ENCODE measurements at places on chromosomes 3 and 15.

DNA sequence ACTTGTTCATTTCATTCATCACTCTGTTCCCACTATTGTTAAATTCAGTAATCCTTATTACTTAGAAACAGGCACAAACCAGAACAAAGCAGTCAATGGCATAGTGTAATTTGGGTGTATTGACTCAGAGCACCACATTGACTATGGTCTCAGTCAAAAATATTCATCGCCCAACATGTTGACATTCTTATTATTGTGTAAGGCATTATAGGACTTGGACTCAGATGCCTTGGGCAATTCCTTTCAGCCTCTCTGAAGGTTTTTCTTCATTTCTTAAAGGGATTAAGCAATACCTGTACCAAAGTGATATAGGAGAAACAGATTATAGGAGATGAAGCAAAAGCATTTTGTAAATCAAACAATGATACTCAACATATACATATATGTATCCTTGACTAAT is 114.7 kb upstream of the BHLHE40 start:
- DNase-seq, result no peak

- no peak for DNase-seq
These were observed 23.2 kb upstream of the LAMP3 start for GRCh38 chr3:183185696-183186095.

DNA sequence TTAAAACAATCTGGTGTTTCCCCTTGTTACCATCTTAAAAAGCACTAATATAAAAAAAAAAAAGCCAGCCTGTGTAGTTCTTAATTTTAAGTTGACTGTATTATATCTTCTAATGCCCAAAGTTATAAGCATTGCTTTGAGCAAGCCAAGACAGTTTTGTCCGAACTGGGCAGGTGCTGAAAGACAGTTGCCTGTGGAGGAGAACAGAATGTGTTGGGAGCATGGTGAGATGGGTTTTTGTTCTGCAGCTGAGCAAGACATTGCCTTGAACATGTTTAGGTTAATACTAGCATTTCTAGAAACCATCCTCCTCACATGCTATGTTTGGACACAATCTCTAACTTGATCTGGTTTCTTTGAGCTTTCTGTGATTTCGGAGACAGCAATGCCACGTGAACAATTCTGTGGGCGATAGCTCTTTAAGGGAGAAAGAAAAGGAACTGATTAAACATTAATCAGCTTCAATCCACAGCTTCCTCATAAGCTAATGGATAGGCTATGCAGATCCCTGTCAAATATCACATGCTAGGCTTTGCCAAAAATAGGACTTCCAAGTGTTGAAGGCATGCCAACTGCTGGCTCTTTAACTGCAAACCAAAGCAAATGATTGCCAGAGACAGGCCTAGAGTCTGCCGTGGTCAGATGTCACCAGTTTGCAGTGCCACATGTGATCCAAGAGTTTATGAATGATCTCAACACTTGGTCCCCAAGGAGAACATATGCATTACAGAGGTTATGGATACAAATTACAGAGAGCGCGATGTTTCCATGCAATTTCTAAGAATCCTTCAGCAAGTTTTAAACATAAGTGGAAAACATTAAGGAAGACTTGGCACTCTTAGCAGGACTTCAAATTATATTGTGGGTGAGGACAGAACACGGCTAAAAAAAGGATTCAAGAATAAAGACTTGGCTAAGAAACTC is 428.1 kb downstream of the ROBO2 start:
- DNase-seq, result no peak

- no peak for DNase-seq
These were observed 114.8 kb downstream of the FRMD4B start for GRCh38 chr3:69271098-69271497.

DNA sequence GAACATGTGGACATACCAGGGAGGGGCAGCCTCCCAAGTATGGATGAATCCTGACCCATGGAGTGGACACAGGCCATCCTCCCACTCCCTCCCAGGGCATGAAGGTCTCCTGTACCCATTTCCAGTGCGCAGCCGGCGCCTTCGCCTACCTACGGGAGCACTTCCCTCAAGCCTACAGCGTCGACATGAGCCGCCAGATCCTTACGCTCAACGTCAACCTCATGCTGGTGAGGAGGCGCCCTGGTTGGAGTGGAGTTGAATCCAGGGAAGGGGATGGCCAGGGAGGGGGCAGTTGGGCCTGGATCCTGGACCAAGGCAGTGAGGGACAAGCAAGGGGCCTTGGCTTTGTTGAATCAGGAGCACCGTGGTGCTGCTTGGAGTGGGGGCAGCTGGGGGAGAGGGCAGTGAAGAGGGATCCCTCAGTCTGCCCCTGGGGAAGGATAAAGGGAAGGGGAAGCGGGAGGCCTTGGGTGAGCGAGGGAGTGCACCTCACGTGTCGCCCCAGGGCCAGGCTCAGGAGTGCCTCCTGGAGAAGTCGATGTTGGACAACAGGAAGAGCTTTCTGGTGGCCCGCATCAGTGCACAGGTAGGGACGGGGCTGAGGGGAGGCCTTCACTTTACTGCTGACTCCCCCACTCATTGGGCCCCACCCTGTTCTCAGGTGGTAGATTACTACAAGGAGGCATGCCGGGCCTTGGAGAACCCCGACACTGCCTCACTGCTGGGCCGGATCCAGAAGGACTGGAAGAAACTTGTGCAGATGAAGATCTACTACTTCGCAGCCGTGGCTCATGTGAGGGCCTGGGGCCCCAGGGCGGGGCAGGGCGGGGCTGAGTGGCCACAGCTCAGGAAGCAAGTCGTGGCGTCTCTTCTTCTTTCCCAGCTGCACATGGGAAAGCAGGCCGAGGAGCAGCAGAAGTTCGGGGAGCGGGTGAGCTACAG is 25.3 kb downstream of the PTPN23 start:
- DNase-seq, result no peak

DNA sequence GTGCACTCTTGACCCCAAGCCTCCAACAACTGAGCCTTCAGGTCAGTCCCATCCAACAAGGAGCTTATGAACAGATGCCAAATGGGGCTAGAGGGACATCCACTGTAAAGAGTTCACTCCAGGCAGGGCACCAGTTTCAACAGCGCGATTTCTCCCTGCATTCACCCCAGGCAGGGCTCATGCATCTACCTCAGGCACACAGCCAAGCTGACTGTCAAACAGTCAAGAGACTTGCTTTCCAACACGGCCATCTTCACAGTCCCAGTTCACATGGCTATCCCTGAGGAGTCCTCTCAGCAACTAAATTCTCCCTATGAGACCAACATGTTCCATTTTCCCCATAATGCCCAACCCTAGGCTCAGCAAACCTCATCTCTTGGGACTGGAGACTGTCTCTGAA is 17.7 kb downstream of the SLC25A20 start:
- DNase-seq, result no peak

DNA sequence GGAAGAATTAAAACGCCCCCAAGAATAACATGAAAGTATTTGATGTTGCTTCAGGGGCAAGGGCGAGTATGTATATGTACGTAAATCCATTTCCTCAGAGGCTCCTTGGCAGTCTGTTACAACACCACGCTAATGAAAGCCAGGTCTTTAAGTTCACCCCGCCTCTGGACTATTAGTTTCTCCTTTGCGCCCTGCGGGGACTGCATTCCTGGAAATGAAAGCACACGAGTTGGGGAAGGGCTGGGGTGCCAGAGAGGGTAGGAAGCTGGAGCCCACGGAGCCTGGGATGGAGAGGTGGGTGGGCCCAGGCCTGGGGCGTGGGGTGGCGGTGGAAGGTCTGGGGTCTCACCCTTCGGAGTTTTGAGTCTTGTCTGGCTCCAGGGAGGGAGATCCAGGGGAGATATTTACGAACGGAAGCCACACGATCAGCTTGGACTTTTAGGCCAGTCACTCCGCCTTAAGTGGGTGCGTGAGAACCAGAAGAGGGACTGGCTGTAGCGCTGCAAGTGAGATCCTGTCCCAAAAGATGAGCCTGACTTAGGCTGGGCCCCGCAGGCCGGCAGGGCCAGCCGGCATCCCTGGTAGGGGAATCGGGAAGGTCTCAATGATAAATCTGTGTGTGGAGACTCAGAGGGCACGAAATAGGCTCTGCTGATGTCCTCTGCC is 1.6 kb upstream of the PLCL2 start:
- DNase-seq, result no peak

GRCh38 chr15:28273468-28273867 is 48.5 kb downstream of the HERC2 start:
- DNase-seq, result no peak

DNA sequence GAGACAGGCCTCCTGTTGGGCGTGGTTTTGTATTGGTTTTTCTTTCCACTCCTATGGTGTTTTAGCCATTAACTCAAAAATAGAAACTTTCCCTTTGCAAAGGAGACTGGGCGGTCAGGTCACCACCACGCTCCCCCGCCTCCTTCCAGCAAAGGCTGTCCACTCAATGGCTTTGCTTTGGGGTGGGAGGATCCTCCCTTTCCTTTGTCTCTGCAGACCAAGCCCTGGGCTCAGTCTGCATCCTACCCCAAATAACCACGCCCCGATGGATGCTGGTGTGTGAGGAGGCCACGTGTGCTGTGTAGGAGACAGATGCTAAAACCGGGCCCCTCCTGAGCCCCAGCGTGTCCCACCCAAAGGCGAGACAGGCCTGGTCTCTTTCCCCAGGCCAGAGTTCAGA is 68.5 kb downstream of the GRIP2 start:
- no peak for DNase-seq

- DNase-seq, result no peak
These were observed 639 bp downstream of the SPICE1 start for GRCh38 chr3:113514265-113514769.

DNA sequence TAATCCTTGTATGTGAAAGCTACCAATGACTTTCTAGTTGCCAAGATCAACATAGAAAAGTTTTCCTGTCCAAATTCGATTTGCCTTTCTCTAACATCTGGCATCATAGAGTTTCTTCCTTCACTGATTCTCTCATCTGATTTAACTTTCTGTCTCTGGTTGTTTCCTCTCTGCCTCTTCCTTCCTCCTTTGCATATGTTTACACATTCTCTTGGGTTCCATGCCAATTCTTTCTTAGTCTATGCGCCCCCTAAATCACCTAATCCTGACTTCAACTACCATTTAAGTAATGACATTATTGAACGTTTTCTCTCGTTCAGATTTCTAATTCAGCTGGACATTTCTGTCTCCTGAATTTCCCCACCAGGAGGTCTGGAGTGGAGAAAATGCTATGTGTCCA is 561.9 kb upstream of the TGFBR2 start:
- no peak for DNase-seq

GRCh38 chr3:28089527-28089897 is 151.9 kb upstream of the CMC1 start:
- no peak for DNase-seq

- DNase-seq, result no peak
These were observed 269.8 kb downstream of the FEZF2 start for GRCh38 chr3:62103531-62103930.

- peak; percentile 37 for DNase-seq
These were observed 42.2 kb downstream of the CLDN18 start for GRCh38 chr3:138051947-138052802.

GRCh38 chr15:89806210-89806558 is 8.5 kb downstream of the ANPEP start:
- DNase-seq, result no peak

DNA sequence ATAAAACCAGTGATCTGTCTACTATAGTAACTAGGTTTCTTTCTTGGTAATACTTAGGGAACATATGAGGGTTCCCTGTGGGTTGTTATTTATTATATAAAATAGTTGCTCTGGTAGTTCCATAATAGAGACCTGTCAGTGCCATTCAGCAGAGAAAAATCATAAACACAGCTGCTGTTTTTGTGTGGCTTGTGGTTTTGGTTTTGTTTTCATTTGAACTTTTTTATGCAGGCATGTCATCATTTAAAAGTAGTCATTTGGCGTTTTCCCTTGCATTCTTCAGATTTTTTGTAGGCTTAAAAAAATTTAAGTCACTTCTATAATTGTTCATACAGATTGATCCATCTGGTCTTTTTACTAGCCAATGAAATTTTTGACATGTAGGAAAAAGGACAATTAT is 47.9 kb downstream of the PIK3CA start:
- no peak for DNase-seq

- no peak for DNase-seq
These were observed 125.4 kb upstream of the CPNE4 start for GRCh38 chr3:132160198-132160597.

- no peak for DNase-seq
These were observed 17.8 kb downstream of the PLD1 start for GRCh38 chr3:171792531-171792930.

- no peak for DNase-seq
These were observed 11.8 kb downstream of the MITF start for GRCh38 chr3:69751074-69751476.

- DNase-seq, result no peak
These were observed 25.4 kb upstream of the THRB start for GRCh38 chr3:24520101-24520495.

- no peak for DNase-seq
These were observed 97.4 kb downstream of the TBC1D2B start for GRCh38 chr15:77980098-77980497.

- DNase-seq, result peak; percentile 56
These were observed 240.7 kb downstream of the SHOX2 start for GRCh38 chr3:157865352-157866000.
